ENCODE measurements at places on chromosomes 7 and 10.
A peak's percentile ranks its signal among the peaks of the same experiment; 100 is the strongest.

GRCh38 chr7:46812101-46812675, 769.7 kb downstream of the TNS3 start:
- no peak for DNase-seq

GRCh38 chr10:68154211-68154497, 44.9 kb downstream of the MYPN start:
- DNase-seq, result no peak

DNA sequence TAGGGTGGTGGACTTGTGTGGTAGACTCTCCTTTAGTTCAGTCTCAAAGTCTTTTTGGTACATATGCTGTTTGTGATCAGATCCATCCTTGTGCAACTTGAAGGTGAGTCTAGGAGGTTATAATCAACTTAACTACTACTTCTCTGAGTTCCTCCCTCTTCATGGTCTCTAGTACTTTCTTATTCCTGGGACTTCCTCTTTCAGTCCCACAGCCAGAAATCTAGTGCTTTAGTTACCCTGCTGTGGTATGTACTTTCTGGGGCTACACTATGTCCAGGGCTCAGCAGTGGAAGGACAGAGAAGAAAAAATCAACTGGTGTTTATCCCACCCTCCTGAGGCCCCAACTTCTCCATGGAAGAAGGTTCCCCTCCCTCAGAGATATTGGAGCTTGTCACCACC, 19.4 kb upstream of the ATAD1 start:
- peak; percentile 22 for DNase-seq

DNA sequence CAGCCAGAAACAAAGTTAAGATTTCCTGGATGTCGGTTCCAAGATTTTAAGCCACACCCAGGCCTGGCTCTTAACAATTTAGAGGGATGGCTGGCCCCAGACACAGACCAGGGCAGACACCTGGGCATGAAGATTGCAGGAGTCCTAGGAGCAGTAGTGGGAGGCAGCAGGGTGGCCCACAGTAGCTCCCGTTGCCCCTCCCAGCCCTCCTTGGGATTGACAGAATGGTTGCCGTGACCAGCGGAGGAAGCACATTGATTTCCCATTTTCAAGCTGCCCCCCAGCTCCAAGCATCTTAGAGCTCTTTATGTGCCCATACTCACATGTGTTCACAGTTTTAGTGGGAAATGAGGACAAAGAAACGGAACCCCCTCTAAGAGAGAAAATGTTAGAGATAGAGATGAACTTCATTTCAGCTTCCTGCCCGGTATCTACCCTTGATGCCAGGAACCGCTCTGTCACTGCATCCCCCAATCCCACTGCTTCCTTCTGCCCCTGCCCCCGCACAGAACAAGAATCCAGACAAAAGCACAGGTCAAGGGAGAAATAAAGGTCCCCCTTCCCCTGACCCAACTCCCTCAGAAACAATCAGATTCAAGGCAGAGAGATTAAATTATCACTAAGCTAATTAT, 101.1 kb downstream of the PLXNA4 start:
- no peak for DNase-seq

GRCh38 chr10:51343391-51343790, 269.1 kb downstream of the PRKG1 start:
- no peak for DNase-seq

- no peak for DNase-seq
These were observed 42.1 kb downstream of the ASB4 start for GRCh38 chr7:95527776-95528250.

- no peak for DNase-seq
These were observed 675 bp upstream of the ATE1 start for GRCh38 chr10:121928528-121928884.

DNA sequence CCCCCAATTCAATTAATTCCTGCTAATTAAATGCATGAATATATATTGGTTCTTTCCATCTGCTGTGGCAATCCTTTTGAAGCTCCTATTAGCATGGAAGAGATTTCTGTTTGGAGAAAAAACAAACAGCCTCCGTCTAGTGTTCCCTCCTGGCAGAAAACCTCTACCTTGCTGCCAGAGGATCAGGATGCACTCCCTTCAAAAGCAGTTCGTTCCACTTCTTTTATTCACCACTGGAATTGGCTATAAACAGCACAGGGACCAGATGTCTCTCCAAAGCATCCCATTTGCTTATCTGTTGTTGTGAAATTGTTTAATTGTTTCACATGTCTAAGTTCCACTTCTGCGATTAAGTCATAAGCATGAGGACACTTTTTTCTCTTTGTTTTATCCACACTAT, 77.8 kb upstream of the PTN start:
- DNase-seq, result no peak

- no peak for DNase-seq
These were observed 36.7 kb downstream of the ATE1 start for GRCh38 chr10:121891103-121891502.

DNA sequence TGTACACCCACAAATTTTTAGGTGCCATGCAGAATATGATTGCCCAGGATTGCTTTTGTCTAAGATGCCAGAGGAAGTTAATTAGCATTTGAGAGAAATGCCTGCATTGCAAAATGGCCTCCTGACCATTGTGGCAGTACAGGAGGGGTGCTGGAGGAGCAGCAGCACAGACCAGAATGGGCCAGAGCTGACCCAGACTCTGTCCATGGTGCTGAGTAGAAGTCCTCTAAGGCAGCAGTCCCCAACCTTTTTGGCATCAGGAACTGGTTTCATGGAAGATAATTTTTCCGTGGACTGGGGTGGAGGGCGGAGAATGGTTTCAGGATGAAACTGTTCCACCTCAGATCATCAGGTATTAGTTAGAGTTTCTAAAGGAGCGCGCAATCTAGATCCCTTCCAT, 217.8 kb upstream of the AGK start:
- no peak for DNase-seq

- DNase-seq, result no peak
These were observed 214.7 kb downstream of the MALRD1 start for GRCh38 chr10:19263262-19263661.

- DNase-seq, result no peak
These were observed 42.8 kb downstream of the GAD2 start for GRCh38 chr10:26259341-26259740.

GRCh38 chr7:51881309-51881708, 564.7 kb upstream of the COBL start:
- DNase-seq, result no peak

GRCh38 chr10:34154383-34154900, 660.7 kb downstream of the PARD3 start:
- DNase-seq, result no peak

- no peak for DNase-seq
These were observed 203.5 kb downstream of the HIBADH start for GRCh38 chr7:27459021-27459730.

DNA sequence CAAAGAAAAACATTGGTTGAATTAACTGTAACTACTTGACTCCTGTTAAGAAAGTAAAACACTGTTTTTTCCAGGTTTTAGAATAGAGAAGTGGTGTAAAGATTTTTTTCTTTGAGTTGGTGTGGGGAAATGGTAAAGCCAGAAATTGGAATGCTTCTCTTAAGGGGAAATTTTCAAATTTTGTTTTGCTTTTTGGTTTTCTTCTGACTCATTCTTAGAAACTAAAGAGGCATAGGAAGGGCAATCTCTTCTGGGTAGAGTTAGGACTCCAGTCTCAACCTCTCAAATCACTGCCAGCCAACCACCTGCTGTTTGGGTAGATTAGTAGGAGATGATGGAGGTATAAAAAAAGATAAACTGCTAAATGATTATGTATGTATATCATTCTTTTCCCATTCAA, 47.7 kb upstream of the STRIP2 start:
- no peak for DNase-seq

DNA sequence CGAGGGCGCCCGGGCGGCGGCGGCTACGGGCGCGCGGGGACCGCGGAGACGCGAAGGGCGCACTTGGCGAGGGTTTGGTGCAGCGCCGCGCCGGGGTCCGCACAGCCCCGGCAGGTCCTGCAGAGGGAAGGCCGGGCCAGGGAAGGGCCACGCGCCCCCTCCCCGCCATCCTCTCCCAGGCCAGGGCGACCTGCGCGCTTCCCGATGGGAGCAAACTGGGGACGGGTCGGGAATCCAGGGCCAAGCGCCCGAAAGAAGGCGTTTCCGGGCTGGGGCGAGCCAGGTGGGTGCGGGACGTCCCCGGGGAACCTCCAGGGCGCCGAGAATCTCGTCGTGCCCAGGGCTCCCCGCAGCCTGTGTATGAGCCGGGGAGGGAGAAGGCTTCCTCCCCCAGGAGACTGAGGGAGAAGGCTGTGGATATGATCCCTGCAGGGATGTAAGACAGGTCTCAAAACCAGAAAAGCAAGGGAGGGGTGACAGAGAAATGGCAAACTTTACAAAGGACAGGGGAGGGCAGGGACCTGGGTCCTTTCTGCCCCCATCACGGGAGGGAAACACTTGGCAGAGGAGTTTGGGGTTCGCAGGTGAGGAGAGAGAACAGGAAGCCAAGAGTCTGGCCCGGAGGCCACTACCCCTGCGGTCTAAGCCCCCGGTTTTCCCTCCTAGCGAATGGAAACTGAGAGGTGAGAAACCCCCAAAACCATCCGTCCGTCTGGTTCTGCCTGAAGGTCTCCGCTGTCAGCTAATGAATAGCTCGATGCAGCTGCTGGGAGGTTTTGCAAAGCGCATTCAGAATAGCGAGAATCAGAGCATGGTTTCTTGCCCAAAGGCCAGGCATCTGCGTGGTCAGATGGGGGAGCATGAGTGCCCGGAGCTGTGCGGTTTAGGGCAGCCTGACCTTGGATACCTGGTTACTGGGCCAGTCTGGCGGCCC, 674 bp downstream of the AMZ1 start:
- DNase-seq, result no peak

GRCh38 chr10:48343106-48343505, 36.6 kb downstream of the MAPK8 start:
- DNase-seq, result no peak

- no peak for DNase-seq
These were observed 31.0 kb downstream of the NUP42 start for GRCh38 chr7:23212841-23213240.

GRCh38 chr10:12561307-12561706, 212.0 kb downstream of the CAMK1D start:
- DNase-seq, result no peak

GRCh38 chr10:69065406-69066361, 22.2 kb upstream of the SRGN start:
- DNase-seq, result no peak

GRCh38 chr7:28037220-28038010, 143.2 kb downstream of the JAZF1 start:
- DNase-seq, result peak; percentile 44

- no peak for DNase-seq
These were observed 29.2 kb downstream of the PRR15 start for GRCh38 chr7:29592866-29593265.

GRCh38 chr7:2009541-2010001, 223.2 kb downstream of the MAD1L1 start:
- DNase-seq, result no peak

- no peak for DNase-seq
These were observed 137.9 kb upstream of the CCDC6 start for GRCh38 chr10:60044242-60044641.

- no peak for DNase-seq
These were observed 32.8 kb downstream of the STK32C start for GRCh38 chr10:132274986-132275385.

DNA sequence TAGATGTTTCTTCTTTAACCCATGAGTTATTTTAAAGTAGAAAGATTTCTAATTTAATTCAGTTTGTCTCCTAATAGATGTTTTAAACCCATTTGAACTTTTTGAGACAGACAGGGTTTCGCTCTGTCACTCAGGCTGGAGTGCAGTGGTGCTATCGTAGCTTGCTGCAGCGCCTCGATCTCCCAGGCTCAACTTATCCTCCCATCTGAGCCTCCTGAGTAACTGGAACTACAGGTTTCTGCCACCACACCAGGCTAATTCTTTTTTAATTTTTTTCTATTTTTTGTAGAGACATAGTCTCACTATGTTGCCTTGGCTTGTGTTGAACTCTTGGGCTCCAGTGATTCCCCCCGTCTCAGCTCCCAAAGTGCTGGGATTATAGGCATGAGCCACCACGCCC, 53.0 kb upstream of the RAB18 start:
- no peak for DNase-seq

GRCh38 chr10:88913788-88914187, 33.7 kb downstream of the STAMBPL1 start:
- DNase-seq, result no peak

DNA sequence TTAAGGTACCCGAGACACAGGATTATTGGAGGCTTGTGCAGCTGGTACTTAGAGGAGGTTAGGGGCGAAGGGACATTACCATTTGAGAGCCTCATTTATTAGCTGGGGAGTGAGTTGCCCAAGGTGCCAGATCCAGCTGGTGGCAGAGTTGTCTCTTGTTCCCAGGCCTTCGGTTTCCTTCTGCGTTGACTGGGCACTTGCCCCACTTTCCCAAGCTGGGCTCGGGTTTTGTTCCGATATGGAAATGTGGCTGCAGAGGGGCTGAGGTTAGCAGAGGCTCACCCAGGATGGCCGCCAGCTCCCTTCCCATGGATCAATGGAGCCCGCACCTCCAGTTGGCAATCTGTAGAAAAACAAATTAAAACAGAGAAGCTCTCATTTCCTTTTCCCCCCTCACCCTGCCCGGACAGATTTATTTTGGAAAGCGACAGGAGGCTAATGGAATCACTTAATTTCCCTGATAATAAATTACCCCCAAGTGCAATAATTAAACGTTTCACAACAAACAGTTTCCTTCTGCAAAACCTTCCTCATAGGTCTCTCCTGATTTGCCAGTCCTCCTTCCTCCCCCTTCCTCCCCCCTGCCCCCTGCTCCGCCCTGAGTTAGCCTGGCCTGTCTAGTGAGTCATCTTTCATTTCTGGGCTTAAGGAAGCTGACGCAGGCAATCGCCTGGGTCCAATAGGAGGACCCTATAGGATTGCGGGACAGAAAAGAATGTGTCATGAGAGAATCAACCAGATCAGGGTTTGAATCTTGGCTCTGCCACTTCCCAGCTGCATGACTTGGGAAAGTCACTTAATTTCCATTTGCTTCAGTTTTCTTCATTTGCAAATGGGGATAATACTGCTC, 51.7 kb downstream of the ADRA2A start:
- DNase-seq, result no peak

GRCh38 chr7:37536706-37537105, 88.0 kb upstream of the ELMO1 start:
- DNase-seq, result no peak

DNA sequence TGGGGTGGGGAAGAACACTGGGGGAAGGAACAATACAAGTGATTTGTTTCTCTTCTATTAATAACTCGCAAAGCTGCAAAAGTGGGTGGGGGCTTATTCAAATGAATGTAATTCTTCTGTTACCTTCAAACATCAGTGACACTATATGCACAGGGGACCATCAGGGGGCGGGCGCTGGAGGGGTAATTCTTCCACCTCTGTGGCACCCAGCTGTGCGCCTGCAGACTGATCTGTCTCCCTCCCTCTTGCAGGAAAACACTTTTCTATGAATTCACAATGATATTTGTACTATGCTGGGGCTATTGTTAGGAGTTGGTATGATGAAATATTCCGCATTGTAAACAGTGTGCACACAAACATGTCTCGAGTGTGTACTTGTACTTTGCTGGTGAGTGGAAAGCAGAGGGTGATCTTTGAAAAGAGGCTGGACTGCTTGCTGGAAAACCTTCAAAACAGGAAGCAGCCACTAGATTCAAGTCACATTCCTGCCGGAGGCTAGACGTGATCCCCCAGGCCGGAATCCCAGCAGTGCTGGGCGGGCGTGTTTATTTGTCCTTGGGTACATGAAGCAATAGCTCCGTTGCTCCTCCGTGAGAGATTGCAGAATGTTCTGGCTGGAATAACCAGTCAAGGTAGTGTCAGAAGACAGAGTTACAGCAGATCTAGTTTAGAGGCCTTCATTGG, 15.8 kb upstream of the BNIP3 start:
- DNase-seq, result no peak

- no peak for DNase-seq
These were observed 4.7 kb upstream of the GAD2 start for GRCh38 chr10:26211781-26212444.

Measured in HL-60 (cell line).